ENCODE measurements at places on chromosomes 5 and 9.

DNA sequence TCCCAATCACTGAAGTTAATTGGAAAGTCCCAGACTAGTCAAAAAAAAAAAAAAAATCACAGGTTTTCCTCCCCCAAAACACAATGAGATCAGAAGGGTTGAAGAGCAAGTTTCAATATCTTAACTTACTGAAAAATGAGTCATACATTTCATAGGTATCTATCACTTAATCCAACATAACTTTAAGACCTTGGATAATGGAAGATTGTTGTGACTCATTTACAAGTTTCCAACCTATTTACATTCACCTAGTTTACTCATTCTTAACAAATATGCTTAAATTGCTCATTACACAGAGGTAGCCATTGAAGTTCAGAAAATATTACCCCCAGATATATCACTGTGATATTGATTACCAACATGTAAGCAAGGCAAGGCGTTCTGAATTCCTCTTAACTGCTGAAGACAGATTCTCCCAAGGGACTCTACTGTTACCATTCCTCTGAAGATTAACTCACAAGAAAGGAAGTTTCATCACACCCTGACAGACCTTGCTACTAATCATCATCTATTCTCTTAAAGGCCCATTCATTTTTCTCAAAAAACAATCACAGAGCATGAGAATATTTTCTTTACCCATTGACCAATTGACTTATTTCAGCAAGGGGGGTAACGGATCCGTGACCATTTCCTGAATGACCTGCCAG is 563.8 kb downstream of the TLE1 start:
- DNase-seq, result no peak

- no peak for DNase-seq
These were observed 96.0 kb upstream of the ITGA2 start for GRCh38 chr5:52893105-52893504.

GRCh38 chr9:34665067-34665380 is 2.6 kb upstream of the CCL27 start:
- no peak for DNase-seq

GRCh38 chr5:133106761-133107572 is 55.2 kb downstream of the HSPA4 start:
- no peak for DNase-seq

DNA sequence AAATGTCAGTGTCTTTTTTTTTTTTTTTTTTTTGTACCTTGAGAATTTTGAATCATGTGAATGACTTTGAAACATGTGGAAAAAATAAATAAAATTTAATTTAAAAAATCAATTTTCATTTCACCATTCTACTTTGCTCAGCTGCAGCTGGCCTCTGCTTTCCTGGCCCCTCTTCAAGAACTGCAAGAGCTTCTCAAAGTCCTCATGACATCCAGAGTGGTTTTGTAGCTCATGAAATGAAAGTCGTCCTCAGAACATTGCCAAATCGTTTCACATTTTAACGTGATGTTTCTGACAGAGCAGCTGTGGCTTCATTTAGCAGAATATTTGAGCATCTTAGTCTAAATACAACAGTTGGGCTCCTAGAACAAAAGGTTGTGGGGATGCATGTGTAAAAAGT is 47.9 kb upstream of the TMEM215 start:
- no peak for DNase-seq

DNA sequence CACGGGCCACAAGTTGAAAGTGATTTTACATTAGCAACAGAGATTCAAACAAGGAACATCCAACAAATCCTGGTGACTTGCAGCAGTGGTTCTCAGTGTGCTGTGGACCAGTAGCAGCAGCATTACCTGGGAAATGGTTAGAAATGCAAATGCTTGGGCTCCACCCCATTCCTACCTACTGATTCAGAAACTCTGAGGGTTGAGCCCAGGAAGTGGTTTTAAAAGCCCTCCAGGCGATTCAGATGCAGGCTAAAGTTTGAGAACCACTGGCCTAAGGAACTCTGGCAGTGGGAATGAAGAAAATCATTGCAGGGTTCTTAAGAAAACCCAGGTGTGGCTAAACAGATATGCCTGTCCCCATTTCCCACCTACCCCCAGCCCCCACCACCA is 398.8 kb downstream of the ENC1 start:
- no peak for DNase-seq
